ENCODE measurements at places on chromosomes 16 and 17. TPM values are rescaled to one million over a fixed set of nuclear protein-coding genes. Genes with fewer than 3 reads are reported as not detected.

OTOP3 gene
- total RNA-seq: not detected

SCN4A gene
- 23.3 TPM for total RNA-seq

C16orf89 gene
- not detected for total RNA-seq

KRTAP9-8 gene
- total RNA-seq: not detected

PITPNM3 gene
- 2.1 TPM for total RNA-seq

ZNF469 gene
- 4.4 TPM for total RNA-seq

HSF4 gene
- 3.0 TPM for total RNA-seq

CCDC200 gene
- total RNA-seq: not detected

CPHXL2 gene
- total RNA-seq: not detected

TBC1D3I gene
- total RNA-seq: 0.09 TPM

ZNF598 gene
- total RNA-seq: 6.6 TPM

PYY gene
- total RNA-seq: not detected

KRTAP1-5 gene
- total RNA-seq: not detected

PRSS53 gene
- 11.5 TPM for total RNA-seq

SEPTIN12 gene
- not detected for total RNA-seq

PRPSAP1 gene
- total RNA-seq: 20.7 TPM

All from muscle of leg (tissue), 16 donors.